ENCODE measurements at places on chromosomes 3 and 15.
A peak's percentile ranks its signal among the peaks of the same experiment; 100 is the strongest.

GRCh38 chr3:69082805-69083204 is 1.9 kb upstream of the ARL6IP5 start:
- DNase-seq, result no peak

DNA sequence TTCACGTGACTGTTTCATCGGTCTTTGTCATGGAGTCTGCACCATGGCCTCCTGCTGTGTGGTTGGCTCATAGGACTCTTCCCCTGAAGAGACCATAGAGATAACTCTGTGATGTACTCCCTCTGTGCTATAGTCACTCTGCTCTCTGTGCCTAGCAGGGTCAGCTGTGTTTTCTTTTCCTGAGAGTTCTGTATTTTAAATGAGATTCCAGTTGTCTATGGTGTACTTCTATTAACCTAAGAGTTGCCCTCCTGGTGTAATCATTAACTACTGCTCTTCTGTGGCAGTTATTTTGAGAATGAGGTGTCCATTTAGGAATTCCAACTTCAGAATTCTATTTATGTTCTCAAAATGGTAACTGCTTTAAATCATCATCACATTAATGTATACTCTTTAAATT is 114.5 kb upstream of the ARPP21 start:
- DNase-seq, result no peak

GRCh38 chr3:119177321-119177720 is 3.9 kb downstream of the UPK1B start:
- no peak for DNase-seq

- DNase-seq, result no peak
Measured at GRCh38 chr3:156551261-156551660, 3.7 kb downstream of the SSR3 start.

DNA sequence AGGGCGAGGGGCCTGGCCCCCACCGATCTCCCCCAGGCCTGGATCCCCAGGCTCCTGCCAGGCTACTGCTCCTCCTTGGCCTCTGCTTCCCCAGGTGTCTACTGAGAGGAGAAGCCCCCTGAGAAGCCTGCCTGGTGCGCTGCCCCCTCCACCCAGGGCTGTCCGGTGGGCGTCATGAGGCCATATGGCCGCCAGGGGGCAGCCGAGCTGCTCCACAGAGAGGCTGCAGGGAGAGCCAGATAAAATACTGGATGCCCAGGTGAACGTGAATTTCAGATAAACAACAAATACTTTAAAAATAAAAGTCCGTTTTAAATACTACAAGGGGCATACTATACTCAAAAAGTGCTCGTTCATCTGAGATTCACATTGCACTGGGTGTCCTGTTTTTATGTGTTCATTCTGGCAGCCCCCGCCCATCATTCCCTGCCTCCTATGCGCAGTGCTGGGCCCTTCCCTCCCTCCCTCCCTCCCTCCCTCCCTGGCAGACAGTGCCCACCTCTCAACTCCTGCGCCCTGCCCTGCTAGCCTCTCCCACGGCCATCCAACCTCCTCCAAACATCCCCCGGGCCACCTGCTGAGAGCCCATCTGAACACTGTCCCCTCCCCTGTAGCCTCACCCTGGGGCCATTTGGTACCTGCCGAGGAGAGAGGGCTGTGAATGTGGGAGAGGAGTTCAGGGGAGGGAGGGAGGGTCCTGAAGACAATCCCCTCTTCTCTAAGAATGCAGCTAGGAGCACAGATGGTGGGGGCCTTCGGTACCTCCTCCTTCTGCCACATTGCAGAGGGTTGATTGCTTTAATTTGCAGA is 29.6 kb downstream of the PSTPIP1 start:
- DNase-seq, result peak; percentile 58

- no peak for DNase-seq
Measured at GRCh38 chr3:13582366-13583250, 33.7 kb downstream of the FBLN2 start.

GRCh38 chr3:64016941-64017620 is 6.2 kb downstream of the PSMD6 start:
- no peak for DNase-seq

GRCh38 chr3:145243875-145244274 is 917.1 kb downstream of the PLOD2 start:
- DNase-seq, result no peak

DNA sequence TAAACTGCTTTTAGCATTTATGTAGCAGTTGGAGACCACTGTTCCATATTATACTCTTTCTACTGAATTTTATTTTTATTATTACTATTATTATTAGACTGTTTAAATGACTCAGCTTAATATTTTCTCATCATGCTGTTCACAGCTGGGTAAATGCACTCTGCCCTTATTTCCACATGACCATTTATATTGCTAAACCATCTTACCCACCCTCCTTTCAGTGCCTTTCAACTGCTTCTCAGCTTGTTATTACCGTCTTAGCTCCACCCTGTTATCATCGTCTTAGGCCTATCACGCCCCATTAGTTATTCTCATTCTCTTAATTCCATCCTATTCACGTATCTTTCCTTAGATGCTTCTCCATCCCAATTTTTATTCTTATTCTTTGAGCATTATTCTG is 212.6 kb downstream of the GAP43 start:
- DNase-seq, result no peak

DNA sequence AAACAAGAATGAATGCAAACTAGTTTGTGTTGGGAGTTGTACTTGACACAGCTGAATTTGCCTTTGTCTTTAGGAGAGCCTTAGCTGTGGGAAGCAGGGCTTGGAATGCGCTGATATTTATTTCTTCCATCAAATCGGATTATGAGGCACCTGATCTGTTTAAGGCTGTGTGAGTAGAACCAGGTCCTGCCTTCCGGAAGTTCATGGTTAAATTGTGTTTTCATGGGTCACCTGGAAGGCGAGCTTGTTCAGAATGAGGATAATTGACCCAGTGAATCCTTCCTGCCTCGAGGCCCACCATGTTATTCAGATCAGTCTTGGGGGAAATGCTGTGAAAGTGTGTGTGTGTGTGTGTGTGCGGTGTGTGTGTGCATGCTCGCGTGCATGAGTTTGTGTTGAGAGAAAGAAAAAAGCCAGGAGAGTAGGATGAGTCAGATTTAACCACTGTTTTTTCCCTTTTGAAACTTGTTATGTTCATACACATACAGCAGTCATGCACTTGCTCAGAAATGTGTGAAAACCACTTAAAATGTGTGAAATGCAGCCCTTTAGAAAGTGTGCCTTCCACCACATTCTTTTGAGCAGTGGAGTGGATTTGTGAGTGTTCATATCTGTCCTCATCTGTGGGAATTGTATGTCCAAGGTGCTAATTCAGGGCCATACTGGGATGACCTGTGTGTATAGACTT is 36.7 kb downstream of the SMAD3 start:
- no peak for DNase-seq

DNA sequence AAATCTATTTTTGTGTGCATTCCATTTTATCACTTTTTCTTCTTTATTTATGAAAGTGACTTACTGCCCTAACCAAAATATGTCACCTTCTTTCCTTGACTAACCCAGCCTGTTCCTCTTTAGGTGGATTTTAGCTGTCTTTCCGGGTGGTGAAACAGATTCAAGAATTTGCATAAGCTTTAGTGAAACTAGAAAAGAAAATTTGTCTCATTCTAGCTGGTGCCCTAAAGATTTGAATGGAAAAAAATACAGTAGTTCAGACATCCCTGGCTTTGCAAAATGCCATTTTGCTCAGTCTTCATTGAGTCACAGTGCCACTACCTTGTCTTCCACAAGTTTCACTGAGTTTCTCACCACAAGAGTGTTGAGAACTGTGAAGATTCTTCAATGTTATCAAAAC is 28.2 kb upstream of the CCDC50 start:
- no peak for DNase-seq

DNA sequence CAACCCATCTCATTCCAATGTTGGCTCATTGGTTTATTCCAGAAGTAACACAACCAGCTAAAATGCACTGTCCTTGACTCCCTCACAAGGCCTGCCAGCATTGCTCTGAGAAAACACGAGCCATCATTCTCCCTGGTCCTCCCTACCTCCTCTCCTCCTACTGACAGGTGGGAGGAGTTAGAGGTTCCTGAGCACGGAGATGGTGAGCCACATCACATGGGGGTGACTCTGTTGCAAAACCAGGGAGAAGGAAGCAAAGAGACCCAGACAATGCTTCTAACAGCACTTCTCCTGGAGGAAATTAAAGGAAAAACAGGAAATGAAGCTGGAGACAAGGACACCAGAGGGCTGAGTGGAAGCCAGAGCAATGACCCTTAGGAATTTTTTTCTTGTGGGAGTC is 667.4 kb downstream of the NTRK3 start:
- DNase-seq, result no peak

- DNase-seq, result no peak
Measured at GRCh38 chr3:11735638-11736037, 91.9 kb upstream of the VGLL4 start.

- DNase-seq, result no peak
Measured at GRCh38 chr3:132405609-132406299, 11.5 kb upstream of the DNAJC13 start.

DNA sequence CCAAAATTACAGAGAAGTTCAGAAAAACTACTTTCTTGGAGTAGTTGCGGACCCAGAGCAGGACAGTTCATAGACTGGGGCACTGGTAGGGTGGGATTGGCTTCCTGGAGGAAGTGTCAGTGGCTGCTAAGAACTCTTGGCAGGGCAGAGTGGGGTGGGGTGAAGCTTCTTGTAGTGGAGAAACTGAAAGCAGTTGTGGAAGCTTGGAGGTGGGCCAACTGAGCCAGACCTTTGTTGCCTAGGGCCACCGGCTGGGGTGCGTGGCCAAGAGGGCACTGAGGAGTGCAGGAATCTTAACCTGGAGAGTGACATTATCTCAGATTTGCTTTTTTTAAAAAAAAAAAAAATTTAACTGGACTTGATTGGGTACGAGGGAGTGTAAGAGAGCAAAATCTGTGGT is 3.1 kb downstream of the KAT2B start:
- DNase-seq, result no peak

- no peak for DNase-seq
Measured at GRCh38 chr15:28098766-28099554, at the start of gene OCA2. Gene OCA2, minus strand, starts transcription at chr15:28099315. Its CDS starts 17,441 bp downstream, at chr15:28081874.

DNA sequence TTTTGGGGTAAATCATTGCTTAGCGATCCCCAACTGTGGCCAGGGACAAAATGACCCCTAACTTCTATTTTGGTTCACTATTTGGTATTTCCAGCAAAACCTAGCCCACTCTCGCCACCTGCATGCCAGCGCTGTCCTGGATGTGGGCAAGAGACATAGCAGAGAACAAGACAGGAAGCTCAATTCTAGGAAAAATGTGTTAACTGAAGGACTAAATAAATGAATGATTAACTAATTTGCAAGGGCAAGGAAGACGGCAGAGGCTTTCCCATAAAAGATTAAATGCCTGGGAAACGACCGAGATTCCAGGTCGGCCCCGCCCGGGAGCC is 408 bp downstream of the NICN1 start:
- no peak for DNase-seq

DNA sequence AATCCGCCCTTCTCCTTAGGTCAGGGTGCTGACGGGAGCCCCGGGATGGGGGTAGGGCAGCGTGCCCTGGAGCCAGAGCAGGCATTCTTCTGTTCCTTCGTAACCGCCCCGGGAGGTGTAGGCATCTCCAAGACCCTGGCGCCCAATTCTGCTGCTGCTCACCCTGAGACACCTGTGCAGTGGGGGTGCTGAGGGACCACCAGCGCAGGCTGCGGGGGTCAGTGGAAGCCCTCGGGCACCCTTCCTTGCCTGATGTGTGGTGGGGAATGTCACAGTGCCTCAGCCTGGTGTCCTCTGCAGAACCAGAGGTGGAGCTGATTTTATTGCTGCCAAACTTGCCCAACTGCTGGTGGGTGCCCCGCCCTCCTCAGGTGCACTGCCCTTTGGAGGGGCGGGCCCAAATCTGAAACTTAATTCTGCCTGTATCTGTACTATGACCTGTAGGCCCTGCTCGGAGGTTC is 7.3 kb downstream of the CSK start:
- peak; percentile 80 for DNase-seq

DNA sequence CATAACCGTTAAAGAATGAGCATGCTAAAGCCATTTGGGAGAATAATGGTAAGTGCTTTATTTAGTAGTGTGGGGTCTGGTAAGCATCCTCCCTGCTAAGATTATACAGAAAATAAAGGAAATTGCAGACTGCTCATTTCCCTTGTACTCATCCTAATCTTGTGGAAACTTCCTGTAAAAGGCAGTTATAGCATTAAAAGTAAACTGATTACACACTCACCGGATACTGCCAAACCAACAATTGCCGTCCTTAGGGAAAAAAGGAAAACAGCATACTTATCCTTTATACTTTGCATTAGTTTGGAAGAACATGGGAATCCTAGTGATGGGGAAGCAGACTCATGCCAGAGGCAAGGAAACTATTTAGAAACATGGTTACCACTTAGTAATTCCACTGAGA is 5.3 kb upstream of the SPRED1 start:
- DNase-seq, result no peak

DNA sequence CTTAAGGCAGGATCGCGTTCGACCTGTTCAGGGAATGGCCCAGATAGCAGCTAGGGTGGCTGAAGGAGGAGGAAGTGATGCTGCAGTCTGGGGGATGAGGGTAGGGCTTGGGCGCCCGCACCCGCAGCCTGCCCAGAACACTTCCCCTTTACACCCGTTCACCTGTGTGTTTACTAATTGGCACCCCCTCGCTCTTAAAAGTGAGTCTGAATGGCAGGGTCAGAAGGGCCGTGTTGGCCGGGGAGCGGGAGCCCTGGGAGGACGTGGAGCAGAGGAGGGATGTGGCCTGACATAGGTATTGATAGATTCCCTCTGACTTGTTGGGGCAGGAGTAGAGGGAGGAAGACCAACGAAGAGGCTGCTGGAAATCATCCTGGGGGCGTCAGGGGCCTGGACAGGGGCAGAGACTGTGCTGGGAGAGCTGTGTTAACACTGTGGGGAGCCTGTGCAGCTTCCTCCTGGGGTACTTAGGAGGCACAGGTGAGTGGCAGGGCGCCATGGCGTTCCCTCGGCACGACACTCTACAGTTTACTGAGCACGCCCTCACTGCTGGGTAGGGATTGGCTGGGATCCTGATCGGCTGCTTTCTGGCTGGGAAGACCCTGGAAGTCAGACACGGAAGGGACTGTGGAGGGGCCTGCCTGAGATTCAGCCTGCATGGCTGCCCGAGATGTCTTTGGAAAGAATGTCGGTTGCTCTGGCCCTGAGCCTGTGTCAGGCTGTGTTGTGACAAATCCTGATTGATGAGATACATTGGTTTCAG is 51.7 kb downstream of the SLC6A6 start:
- no peak for DNase-seq

DNA sequence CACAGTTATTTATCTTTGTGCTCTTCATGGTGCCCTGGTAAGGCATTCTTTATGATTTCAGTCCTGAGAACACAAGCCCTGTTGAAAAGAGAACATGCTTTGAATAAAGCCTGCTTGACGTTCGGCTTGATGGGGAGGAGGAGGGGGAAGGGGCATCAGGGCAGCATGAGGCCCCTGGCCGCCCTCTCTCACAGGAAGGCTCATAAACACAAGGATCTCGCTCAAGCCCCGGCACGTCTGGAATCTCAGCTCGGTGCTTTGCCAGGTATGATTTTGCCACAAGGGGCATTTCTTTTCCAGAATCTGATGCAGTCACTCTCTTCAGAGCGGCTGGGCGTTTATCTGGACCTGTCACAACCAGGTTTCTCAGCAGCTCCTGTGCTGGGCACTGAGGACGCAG is 129.4 kb downstream of the DNAJB8 start:
- DNase-seq, result peak; percentile 72

All from T47D (cell line).